ENCODE measurements at places on chromosomes 6 and 20.

GRCh38 chr20:39117491-39117890, 155.3 kb downstream of the DHX35 start:
- DNase-seq: no peak

- DNase-seq: no peak
Observed at GRCh38 chr6:8274226-8274625, 161.1 kb downstream of the SLC35B3 start.

DNA sequence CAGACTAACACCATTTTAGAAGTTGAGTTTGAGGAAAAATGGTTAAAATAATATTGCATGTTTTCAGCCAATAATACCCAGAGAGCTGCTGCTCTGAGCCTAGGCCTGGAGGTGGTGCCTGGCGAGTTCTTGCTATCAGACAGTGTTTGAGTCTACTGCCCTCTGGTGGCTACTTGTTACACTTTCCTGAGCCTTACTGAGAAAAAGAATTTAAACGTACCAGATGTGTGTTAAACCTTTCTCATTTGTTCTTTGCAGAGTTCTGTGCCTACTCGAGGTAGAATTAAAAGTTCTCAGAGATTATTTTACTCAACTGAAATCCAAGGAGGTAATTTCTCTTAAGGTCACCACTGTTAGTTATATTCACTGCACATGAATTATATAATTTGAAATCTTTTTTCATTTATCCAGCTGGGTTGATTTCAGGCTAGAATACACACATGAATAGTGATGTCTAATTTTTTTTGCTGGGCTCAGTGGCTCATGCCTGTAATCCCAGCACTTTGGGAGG, 38.2 kb downstream of the SHLD1 start:
- DNase-seq: peak; percentile 88

DNA sequence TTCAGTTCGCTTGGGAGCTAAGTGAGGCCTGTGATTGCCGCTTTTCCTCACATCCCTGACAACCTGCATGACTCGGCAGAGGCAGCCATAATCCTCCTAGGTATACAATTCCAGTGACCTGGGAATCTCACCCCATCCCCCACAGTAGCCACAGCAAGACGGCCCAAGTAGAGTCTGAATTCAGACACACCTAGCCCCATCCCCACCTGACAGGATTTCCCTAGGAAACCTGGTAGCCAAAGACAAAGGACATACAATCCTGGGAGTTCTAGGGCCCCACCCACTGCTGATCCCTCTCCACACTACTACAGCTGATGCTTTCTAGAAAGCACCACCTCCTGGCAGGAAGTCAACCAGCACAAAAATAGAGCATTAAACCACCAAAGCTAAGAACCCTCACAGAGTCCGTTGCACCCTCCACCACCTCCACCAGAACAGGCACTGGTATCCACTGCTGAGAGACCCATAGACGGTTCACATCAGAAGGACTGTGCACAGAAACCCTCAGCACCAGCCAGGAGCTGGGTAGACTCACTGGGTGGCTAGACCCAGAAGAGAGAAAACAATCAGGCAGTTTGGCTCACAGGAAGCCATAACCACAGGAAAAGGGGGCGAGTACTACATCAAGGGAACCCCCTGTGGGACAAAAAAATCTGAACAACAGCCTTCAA, 17.9 kb upstream of the RUNX2 start:
- DNase-seq: peak; percentile 43

DNA sequence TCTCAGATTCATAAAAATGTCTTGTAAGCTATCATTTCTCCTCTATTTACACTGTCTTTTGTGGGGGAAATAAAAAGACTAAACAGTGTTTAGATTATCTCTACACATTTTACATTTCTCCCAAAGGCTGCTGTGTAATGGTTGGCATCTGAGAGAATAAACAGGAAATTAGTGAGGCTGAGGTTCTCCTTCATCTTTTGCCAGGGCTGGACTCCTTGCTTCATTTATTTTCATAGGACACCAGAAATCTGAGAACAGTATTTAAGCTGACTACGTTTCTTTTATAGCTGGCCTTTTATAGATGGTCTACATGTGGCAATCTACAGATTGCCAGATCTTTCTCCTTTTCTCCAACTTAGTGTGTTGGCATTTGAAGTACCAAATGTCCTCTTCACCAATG, 41.5 kb downstream of the PLCB4 start:
- DNase-seq: no peak

- no peak for DNase-seq
Observed at GRCh38 chr20:62210496-62210855, 9.6 kb downstream of the HRH3 start.

DNA sequence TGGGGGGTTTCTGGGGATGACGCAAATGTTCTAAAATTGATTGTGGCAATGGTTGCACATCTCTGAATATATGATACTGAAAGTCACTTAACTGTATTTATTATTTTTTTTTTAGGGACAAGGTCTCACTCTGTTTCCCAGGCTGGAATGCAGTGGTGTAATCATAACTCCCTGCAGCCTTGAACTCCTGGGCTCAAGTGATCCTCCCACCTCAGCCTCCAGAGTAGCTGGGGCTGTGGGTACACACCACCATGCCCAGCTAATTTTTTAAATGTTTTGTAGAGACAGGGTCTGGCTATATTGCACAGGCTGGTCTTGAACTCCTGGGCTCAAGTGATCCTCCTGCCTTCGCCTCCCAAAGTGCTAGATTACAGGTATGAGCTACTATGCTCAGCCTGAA, 33.4 kb downstream of the NOL4L start:
- DNase-seq: no peak

GRCh38 chr20:45044084-45044573, 56.8 kb downstream of the KCNS1 start:
- DNase-seq: peak; percentile 67

DNA sequence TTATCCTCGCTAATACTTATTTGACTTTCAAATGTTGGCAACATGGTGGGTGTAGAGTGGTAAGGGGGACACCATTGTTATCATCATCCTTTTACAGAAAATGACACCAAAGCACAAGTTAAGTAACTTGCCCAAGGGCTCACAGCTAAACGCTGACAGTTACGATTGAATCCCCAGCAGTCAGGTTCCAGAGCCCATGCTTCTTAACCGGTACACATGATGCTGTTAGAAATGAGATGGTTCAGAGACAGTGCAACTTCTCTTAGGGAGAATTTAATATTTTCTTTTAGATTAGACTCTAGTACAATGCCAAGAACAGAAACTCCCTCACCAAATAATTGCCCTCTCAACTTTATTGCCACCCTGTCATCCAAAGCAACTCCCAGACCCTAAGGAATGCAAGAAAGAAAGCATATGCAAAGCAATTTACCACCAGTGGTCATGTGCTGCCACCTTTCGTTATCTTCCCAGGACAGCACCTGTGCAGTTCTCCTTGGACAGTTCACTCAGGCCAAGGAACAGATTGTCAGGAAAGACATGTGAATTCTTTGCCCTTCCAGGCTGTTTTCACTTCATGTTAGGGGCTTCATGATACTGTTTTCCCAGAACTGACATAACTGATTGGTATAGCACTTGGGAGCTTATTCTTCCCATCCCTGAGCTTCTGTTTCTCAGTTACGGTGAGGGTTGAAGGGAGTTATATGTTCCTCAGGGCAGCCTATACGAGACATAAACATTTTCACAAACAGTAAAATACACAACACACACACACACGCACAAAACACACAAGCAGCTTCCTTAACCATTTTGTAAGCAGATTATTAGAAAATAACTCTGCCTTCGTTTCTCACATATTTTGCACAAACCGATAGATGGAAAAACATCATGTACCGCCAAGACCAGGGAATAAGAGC, 5.1 kb downstream of the HLA-DMA start:
- peak; percentile 67 for DNase-seq

DNA sequence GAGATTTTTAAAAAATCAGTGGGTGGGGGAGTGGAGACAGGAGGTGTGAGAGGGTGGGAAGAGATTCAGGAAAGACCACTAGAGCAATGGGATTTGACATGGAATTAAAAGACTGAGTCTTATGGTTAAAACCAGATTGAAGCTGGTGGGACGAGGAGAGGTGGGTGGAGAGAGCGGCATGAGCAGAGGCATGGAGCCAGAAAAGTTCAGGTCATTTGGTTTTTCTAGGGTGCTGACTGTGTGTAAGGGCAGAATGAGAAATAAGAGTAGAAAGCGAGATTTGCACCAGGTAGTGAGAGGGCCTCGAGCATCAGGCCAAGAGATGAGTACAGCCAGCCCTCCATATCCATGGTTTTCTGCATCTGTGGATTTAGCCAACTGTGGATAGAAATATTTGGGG, 121.3 kb downstream of the TCP11 start:
- DNase-seq: no peak

DNA sequence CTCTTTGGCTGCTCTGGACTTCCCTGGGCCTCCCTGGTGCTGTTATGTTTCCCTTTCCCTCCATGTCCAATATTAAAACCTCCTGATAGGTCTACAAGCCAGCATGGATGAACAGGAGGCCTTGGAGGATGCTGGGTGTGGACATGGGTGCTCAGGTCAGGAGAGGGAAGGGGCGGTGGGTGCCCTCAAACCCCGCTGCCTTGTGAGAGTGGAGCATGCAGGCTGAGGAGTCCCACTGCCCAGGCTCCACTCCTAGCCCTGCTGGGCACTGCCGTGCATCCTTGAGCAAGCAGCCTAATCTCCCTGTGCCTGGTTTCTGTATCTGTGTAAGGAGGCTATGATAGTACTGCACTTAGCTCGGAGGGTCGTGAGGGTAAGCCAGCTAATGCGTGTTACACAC, 18.4 kb upstream of the CCDC167 start:
- DNase-seq: no peak
